ENCODE measurements at places on chromosomes 4 and X.

DNA sequence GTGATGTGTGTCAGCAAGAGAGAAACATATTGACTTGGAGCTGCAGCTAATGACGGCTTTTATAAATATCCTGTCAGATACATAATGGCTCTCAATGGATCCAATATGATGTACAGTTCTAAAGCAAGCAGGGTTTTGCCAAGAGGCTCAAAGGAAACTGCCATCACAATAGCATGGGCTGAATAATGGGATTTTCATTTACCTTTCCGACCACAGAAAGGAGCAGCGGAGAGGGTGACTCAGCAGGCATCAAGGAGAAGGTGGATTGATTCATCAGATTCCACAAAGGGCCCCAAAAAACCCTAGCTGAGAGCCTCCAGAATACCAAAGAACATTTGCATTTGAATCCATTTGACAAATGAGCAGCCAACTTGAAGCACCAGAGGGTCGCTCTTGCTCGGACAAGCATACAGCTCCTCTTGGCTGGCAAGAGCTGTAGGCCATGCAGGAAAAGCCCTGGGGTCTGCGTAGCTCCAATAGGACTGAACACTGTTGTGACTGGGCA is 355.7 kb upstream of the NOCT start:
- no peak for DNase-seq

DNA sequence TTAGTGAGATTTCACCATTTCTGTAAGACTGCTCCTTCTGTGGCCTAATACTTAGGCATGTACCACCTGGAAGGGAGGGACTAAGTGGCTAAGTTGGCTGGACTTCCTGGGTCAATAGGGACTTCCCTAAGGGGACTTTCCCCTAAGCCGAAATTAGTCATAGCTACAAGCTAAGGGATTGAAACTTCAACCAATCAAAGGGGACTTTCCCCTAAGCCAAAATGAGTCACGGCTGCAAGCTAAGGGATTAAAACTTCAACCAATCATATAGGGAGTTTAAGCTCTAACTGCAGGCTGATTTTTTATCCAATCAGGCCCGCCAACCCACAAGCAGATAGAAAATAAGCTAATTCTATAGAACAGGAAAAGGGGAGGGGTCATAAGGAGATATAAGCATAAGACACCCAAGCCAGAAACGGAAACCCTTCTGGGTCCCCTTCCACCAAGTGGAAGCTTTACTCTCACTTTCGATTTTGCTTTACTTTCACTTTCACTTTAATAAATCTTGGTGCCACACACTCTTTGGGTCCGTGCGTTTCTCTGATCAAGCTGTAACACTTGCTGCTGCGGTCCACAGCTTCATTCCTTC is 382.8 kb downstream of the KLHL4 start:
- no peak for DNase-seq

DNA sequence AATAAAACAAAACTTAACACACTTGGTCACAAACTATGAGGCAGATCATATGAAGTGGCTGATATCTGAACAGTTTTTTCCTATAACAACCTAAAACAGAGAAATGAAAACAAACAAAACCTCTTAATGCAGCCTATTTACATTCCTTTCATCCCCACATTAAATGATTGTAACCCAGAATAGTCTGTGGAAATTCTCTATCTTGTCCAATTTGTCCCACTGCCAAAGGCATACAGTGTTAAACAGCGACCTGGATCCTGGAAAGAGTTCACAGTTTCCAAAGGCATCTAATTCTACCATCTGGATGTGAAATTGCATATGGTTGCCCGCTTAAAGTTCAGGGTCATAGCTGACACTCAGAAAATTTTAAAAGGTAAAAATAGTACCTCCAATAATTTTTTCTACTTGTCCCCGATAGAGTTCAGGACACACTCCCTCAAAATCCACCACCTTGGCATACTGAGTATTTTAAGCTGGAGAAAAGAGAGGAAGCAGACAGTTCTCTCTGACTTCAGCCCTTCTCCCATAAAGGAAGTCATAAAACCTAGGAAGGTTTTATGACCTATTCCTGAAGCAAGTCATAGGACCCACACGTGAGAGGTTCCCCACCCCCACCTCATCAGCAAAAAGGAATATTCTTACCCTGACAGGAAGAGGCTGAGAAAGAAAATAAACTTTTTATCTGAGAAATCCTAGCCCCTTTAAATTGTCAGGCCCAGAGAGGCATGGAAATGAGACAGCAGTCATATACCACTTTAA is 270.2 kb downstream of the PAPSS1 start:
- no peak for DNase-seq

GRCh38 chrX:24184018-24184417 is 34.5 kb downstream of the ZFX start:
- no peak for DNase-seq

- DNase-seq, result no peak
These were observed 2.2 kb downstream of the SLAIN2 start for GRCh38 chr4:48343551-48343950.

DNA sequence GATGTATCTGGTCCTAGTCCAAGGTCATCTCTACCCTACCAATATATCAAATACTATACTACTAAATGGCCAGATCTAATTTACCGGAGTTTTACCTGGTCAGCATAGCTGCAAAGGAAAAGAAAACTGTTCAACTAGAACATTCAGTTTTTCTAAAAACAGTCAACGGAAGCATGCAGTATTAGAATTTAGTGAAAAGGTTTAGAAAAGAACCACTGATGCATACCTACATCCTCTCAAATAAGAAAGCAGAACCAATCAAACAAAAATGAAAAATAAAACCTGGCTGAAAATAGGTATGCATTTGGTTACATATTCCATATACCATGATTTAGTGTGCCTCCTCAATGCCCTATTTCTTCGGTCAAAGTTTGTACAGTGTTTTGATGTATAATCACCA is 140.0 kb downstream of the CHM start:
- DNase-seq, result no peak

- no peak for DNase-seq
These were observed 292.2 kb downstream of the FBXO8 start for GRCh38 chr4:173991316-173991715.

DNA sequence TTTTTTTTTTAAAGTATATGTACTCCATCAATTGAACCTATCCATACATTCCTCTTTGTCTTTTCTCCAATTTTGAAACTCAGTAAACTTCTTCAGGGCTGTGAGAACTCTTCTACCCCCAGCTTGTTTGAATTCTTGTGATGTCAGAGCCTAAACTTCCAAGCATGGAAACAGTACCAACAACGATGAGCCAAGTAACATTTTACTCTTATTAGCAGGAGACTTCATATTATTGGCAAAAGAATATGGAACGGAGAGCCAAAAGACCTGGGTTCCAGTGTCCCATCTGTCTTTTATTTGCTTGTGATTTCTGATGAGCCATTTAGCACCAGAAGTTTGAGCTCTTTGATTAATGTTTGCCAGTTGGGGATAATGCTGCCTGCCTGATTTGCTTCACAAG is 5.3 kb downstream of the DIAPH2 start:
- no peak for DNase-seq

DNA sequence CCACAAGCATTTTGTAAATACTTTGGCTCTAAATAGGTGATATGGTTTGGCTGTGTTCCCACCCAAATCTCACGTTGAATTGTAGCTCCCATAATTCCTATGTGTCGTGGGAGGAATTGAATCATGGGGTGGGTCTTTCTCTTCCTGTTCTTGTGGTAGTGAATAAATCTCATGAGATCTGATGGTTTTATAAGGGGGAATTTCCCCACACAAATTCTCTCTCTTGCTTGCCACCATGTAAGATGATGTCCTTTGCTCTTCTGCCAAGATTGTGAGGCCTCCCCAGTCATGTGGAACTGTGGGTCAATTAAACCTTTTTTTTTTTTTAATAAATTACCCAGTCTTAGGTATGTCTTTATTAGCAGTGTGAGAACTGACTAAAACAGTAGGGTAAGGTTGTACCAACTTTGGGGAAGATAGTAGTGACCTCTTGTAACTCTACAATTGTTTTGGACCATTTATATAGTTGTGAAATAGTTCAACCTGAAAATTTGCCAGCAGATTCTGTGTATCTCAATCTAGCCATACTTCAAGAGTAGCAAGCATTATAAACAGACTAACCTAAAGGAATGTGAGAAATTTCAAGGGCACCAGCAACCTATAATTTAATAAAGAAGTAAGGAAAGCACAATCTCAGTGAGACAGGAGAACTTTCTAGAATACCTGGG is 727.8 kb downstream of the GRID2 start:
- DNase-seq, result no peak
